ENCODE measurements at places on chromosomes 11 and 22. TPM values are rescaled to one million over a fixed set of nuclear protein-coding genes. Genes with fewer than 3 reads are reported as not detected.

ASRGL1 gene
- 6.2 TPM for polyA plus RNA-seq

TMEM191C gene
- polyA plus RNA-seq, result 2.0 TPM

SLC22A8 gene
- polyA plus RNA-seq, result not detected

OR51B4 gene
- polyA plus RNA-seq, result not detected

KCNE3 gene
- polyA plus RNA-seq, result 17.0 TPM

GP1BB gene
- 1.4 TPM for polyA plus RNA-seq

P4HA3 gene
- polyA plus RNA-seq, result not detected

- DNase-seq, result peak; percentile 81
Measured at GRCh38 chr22:43004362-43005035, 10.4 kb downstream of the PACSIN2 start.

GRCh38 chr11:62694455-62695167 is 5.3 kb upstream of the LRRN4CL start:
- peak; percentile 84 for DNase-seq

DNA sequence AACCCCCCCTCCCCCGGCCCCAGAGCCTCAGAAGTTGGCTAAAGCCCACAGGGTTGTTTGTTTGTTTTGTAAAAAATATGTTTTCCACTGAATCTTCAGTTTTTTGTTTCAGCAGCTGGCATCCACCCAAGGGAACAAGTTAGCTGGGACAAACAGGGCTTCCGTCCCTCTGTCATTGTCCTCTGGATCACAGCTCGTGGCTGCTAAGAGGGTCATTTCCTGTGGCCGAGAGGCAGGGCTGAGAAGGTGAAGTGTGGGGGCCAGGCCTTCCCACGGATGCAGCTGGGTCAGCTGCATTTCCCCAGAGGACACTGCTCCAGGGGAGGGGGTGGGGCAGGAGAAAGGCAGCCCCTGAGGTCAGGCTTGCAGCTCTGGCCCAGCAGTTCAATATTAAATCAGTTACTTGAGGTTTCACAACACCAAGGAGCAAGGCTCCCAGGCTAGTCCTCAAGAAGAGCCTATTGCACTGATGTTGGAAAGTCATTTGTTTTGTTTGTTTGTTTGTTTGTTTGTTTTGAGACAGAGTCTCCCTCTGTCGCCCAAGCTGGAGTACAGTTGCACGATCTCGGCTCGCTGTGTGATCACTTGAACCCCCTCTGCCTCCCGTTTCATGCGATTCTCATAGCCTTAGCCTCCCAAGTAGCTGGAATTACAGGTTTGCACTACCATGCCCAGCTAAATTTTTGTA is 34.4 kb upstream of the SMTN start:
- no peak for DNase-seq

- DNase-seq, result peak; percentile 79
Measured at GRCh38 chr11:116062129-116062489, 557.9 kb upstream of the CADM1 start.

DNA sequence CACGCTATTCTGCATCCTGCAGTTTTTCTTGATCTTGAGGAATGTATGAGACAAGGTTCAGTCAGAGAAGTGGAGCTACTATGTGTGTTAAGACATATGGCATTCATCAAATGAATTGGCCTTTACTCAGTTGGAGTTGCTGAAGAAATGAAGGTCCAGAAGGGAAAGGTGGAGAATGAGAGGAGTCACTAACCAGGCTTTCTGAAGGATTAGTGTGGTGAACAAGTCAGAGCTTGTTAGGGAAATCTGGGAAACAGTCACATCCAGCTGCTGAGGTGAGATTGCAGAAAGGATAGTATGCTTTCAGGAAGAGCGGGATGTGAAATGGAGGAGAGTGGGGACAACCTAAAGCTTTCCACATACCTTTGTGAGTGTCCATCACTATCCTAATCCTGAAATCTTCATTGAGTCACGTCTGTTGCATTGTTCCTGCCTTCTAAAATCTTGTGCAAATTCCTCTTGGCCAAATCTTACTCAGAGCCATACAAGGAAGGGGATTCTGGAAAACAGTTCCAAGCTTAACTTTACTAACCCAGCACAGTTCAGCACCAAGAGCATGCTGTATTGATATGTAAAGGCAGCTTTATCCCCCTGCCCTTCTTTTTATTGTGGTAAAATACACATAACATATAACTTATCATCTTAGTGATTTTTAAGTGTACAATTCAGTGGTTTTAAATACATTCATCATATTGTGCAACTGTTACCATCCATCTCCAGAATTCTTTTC is 11.4 kb upstream of the PITPNB start:
- DNase-seq, result no peak

DNA sequence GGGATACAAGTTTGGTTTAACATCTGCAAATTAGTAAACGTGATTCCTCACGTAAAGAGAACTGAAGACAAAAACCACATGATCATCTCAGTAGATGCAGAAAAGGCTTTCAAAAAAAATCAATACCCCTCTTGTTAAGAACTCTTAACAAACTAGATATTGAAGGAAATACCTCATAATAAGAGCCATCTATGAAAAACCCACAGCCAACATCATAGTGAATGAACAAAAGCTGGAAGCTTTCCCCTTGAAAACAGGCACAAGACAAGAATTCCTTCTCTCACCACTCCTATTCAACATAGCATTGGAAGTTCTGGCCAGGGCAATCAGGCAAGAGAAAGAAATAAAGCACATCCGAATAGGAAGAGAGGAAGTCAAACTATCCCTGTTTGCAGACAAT is 160.5 kb downstream of the CSNK2A3 start:
- no peak for DNase-seq

DNA sequence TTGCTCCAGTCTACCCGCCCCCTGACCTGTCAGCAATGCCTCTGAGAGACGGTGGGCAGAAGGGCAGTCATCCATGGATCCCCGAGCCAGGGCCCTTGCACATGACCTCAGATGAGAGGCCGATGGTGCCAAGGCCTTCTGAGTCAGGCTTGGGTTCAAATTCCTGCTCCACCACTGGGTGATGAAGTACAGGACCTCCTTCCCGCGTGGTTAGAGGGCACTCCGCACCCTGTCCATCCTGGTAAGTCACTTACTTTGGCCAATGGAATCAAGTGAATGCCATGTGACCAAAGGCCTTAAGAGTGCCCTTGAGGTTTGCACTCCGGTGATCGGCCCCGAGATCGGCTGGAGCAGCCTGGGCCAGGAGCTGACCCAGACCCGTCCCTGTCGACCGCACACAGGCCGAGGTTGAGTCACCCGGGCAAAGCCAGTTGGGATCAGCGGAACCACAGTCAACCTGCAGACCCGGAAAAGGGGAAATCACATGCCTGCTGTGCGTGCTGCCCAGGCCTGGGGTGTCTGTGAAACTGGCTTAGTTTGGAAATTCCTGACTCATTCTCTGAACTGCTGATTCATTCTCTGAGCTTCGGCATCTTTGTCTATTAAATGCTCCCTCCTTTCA is 48.9 kb downstream of the RTL6 start:
- no peak for DNase-seq

GRCh38 chr11:2166091-2166851 is 5.3 kb upstream of the INS start:
- DNase-seq, result peak; percentile 15

DNA sequence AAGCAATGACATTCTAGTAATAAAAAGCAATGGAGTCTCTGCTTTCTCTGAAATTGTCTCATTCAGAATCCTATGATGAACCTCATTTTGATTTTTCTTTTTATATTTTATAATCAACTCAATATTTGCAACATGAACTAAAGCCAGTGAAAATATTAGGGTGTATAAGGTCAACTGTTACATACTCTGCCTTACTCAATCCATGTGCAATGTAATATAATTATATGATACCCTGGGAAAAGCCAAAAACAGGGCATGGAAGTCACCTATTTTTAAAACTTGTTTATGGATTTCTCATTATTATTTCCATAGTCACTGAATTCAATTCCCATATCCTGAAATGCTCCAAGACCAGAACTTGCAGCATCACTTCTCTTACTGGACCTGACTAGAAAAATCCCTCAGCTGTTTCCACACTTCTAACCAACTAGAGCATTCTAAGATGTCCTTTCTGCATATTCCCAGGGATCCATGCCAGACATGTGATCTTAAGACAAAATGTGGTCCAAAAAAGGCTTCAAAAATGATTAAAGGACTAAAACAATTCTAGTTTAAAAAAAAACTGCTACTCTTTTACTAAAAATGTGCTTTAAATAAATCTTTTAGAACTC is 97.3 kb downstream of the GUCY1A2 start:
- DNase-seq, result no peak

DNA sequence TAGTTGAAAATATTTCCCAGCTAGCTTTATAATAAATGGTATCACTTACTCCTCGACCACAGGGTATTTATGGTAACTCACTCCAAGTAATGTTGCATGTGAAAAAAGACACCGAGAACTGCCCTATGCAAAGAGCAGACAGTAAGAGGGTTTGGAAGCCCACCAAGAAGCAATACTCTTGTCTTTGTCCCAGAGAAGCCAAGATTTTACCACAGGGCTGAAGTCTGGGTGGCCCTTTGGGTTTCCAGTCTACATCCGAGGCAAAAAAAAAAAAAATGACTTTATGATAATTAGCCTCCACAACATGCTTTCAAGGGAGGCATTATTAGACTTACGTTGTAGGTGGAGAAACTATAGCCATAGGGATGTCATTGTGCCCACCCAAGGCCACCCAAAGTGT is 83.6 kb downstream of the CCDC34 start:
- no peak for DNase-seq

DNA sequence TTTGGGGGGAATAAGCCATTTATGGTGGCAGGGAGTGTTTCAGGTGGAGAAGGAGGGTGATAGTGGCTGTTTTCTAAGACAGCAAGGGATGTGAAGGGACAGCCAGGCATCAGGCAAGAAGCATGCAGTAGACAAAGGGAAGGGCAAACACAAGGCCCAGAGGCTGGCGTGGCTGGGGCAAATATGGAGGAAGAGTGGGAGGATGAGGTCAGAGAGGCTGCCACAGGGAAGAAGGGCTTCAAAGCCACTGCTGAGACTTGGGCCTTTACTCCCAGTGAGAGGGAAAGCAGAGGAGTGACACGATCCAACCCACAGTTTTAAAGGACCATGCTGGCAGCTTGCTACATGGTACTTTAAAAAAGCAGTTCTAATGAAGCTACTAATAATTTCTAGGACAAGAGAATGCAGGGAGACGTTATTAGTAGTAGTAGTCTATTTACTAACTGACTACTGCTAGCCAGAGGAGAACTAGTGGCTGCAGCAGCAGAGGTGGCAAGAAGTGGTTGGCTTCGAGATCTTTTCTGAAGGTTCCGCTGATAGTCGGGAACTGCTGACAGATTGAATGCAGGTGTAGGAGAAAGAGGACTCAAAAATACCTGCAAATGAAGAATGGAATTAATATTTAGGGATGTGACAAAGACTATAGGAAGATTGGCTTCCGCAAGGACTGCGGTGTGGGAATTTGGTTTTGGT is 13.7 kb downstream of the KMT5B start:
- no peak for DNase-seq

DNA sequence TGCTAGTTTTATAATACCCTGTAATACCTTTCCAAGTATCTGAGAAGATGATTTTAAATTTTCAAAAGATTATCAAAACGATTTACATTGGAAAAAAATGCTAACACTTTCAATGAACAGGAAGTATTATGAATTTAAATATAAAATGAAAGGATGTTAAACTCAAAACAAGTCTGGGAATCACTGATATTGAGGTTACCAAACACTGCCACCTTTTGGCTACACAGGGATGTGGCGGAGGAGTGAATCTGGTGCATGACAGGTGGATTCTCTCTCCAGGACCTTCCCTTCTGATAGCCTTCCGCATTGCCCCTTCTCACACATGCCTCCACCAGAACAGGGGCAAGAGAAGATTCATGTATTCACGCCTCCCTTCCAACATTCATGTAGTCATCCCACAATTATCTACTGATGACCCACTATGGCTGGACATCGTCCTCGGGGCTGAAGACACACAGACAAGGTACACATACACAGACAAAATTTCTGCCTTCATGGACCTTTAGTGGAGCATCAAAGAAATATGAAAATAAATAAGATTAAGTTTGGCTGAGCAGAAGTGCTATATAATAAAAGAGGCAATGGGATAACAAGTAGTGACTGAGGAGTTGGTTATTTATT is 34.7 kb downstream of the ATG16L2 start:
- peak; percentile 55 for DNase-seq

GRCh38 chr22:33209930-33210784 is 152.0 kb upstream of the SYN3 start:
- peak; percentile 40 for DNase-seq

DNA sequence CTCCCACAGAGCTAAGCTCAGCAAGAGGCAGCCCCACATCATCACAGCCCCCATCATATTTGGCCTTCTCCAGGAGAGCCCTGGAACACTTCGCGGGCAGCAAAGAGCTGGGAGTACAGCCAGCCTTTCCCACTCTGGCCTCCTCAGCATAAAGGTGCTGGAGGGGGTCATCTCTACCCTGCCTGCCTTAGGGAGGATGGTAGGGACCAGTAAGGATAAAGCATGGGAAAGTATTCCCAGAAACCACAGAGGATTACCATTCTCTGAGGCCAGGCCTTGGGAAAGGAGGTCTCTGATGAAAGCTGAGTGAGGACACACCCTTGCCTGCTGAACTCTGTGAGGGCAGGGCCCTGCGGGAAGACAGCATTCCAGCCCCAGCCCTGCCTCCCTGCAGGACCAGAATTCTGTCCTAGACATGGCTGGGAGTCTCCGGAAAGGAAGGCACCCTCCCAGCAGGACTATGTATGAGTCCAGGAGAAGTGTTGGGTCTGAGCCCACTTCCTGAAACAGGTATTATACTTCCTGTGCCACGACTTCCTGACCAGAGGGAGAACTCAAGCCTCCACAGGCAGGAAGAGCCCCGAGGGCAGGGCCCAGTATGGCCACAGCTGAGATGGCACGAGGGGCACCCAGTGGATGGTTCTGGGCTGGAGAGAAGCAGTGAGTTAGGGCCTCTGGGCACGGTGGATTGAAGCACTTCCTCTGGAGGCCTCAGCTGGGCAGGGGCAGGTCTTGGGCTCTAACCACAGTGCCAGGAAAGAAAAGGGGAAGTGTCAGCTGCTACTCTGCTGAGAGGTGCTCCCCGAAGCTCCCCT is 12.9 kb upstream of the CASTOR1 start:
- DNase-seq, result peak; percentile 39

DNA sequence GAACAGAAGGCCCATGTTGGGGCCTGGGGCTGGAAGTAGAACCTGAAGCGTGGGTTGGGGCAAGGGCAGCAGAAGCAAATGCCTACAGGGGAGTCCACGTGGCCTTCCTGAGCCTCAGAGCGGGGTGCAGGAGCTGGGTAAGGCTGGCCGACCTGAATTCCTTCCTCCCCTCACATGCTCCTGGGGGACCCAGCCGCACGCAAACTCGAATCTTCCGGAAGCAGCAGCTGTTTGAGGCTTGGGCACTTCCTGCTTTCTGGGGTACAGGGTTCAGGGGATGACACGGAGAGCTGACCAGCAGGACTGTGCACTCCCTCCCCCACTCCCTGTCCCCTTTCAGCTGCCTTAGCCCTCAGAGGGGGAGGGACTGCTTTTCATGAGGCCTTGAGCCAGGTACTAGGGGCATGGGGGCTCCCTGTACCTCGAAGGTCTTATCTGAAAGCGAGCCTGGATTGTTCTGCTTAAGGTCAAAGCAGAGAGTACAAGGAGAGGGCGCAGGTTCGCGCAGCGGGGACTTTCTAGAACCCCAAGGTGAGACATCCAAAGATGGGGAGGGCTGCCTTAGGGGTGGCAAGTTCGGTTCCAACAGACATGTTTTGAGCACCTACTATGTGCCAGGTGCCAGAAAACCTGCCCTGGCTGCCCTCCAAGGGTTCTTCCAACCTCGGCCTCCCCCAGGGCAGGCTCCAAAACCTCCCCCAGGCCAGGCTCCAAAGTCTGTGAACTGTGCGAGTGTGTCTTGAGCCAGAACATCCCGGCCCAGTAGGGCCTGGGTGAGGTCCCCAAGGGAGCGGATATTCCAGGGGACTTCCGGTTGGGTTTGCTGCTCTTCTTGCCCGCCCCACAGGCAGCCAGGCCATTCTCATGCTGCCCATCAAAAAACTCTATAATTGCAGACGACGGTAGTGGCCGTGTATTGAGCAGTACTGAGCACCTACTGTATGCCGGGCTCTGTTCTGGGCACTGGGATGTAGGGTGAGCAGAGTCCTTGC is 1.7 kb downstream of the NCF4 start:
- no peak for DNase-seq
